HL-60 (cell line): ENCODE measurements at places on chromosomes 6 and 20.
A peak's percentile ranks its signal among the peaks of the same experiment; 100 is the strongest.

DNA sequence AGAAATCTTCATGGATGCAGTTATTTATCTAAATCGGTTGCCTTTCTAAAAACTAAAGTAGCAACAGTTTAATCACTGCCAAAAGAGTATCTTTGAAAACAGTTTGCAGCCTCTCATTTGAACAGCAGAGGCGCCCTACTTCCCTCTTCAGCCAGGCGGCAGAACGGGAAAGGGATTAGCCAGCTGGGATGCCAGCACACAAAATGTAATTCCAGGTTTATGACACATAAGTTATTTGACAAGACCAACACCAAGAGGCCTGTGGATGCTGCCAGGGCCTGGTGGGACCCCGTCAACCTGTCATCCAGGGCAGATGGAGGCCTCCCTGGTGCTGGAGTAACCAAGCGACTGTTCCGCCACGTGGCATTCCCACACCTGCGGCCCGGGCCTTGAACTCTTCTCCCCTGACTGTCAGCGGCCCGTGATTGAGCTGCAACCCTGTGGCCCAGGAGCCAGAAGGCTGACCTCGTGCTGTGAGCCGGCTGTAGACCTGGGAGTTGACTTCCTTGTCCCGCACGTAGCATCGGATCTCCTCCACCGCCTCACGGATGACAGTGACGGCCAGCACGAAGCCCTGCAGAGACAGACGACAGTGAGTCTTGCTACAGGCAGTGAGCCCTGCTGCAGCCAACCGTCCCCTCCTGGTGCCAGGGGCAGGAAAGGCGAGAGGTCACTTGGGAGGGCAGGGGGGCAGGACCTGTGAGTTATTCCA is 55.5 kb downstream of the ATP9A start:
- no peak for DNase-seq

DNA sequence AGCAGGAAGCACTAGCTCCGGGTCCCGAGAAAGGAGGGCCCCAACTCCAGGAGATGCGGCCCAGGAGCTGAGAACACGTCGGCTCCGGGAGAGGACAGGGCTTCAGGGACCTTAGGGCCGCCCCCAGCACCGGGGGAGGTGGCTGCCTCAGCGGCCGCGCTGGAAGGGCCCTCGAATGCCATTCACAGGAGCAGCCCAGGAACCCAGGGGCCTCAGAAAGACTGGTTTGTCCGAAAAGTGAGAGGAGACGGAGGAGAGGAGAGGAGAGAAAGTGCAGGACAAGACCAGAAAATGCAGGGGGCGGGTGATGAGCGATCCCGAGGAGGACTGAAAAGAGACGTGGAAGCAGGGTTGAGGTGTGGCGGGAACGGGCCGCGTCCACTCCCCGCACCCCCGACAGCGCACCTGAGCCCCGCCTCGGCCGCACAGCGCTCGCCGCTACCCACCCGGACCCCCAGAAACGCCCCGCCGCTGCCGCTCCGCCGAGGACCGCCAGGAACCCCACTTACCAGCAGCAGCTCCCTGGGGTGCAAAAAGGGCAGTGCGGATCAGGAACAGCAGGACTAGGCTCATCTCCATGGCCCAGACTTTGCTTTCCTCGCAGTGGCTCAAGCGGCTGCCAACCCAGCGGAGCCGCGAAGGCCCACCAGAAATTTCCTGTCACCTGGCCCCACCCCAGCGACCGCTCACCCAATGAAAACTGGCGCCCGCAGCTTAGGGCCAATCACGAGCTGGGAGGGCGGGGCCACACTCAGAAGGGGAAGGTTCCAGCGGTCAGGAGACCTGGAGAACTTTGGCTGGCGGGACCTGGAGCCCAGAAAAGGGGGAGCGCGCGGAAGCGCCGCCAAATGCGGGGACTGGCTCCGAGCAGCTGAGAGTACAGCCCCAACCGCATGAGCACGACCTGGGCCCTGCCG is 25.4 kb downstream of the HLA-F start:
- peak; percentile 7 for DNase-seq

DNA sequence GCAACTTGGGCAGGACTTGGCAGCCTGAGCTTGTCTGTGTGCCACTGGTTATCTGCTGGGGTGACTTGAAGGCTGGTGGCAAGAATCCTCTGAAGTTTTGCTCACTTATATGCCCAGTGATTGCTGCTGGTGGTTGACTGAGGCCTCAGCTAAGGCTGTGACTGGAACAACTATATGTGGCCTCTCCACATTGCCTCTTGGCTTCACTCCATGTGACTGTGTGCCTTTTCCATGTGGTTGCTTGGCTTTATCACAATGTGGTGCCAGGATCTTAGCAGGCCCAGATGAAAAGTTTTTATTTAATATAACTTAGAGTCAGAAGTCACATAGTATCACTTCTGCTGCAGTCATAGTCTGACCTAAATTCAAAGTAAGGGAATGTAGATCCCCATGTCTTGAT is 104.5 kb downstream of the ADAT2 start:
- no peak for DNase-seq

- no peak for DNase-seq
Observed at GRCh38 chr6:44702292-44702691, 314.8 kb downstream of the CDC5L start.

- DNase-seq: peak; percentile 20
Observed at GRCh38 chr6:97394160-97394748, 111.2 kb upstream of the MMS22L start.

GRCh38 chr6:129498950-129499842 is 210.8 kb downstream of the ARHGAP18 start:
- peak; percentile 49 for DNase-seq

- DNase-seq: peak; percentile 52
Observed at GRCh38 chr6:45896783-45897441, 118.7 kb downstream of the CLIC5 start.
